Uterine smooth muscle cell (primary cell): ENCODE measurements at places on chromosomes 6 and 20. TPM values are rescaled to one million over a fixed set of nuclear protein-coding genes. Genes with fewer than 3 reads are reported as not detected.

FOXF2 gene
- 0.25 and 0.55 TPM in 2 replicates for total RNA-seq

DDX27 gene
- 42.4 and 48.5 TPM in 2 replicates for total RNA-seq

CLDN20 gene
- not detected in 2 replicates for total RNA-seq

ID4 gene
- total RNA-seq, result 15.8 and 18.6 TPM in 2 replicates

HCRTR2 gene
- not detected in 2 replicates for total RNA-seq

PRPH2 gene
- 1.7 and 1.8 TPM in 2 replicates for total RNA-seq

MOG gene
- not detected in 2 replicates for total RNA-seq

RIOK1 gene
- 18.2 and 20.3 TPM in 2 replicates for total RNA-seq

CPNE5 gene
- total RNA-seq, result under 0.01 and 0.11 TPM in 2 replicates

RAET1E gene
- 0.11 TPM in 1 of 2 replicates, not detected in the other for total RNA-seq

KCNQ2 gene
- total RNA-seq, result not detected in 2 replicates

NR2E1 gene
- not detected in 2 replicates for total RNA-seq

ARMH2 gene
- not detected in 2 replicates for total RNA-seq

EMILIN3 gene
- total RNA-seq, result under 0.01 TPM in 1 of 2 replicates, not detected in the other
